ENCODE measurements at places on chromosomes 3 and 15.

DNA sequence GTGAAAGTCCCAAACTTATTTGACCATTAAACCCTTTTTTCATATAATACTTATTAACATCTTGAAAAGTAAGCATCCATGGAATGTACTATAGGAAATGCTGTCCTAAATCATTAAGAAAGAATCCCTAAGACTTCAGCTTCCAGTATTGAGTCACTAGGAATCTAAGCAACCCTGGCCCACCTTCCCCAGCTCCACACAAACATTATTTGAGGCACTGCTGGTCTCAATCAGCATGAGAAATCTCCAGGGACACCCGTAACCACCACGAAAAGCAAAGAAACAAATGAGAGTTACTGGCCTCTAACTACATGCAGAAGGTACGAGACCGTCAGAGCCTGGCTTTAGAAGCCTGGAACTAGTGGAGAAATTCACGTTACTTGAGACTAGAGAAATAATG, 68.2 kb downstream of the POLQ start:
- DNase-seq = no peak

- DNase-seq = no peak
Measured at GRCh38 chr3:108602249-108602934, 12.9 kb downstream of the DZIP3 start.

DNA sequence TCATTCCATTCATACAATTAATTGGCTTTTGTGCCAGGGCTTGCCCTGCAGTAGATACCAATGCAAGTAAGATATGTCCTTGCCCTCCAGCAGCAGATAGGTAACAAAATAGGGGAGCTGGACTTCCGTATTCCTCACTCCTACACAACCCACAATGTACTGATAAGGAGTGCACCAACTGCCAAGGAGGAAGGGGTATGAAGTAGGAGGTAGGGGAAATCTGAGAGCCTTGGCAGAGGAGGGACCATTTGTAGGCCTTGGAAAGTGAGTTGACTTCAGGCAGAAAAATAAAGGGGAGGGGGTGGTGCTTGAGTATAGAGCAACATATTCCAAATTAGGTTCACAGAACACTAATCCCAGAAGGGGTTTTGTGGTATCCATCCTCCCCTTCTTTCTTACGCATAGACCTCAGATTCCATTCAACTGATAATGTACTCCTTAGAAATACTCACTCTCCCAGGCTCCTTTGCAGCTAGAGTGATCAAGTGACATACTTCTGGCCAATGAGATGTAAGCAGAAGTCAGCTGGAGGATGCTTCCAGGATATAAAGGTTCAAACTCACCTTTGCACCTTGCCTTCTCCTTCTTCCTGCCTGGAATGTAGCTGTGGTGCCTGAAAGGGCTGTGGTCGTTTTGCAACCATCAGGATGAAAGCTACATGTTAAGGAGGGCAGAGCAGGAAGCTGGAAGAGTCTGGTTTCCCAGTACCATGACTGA, 127.1 kb upstream of the SMAD3 start:
- DNase-seq = no peak

DNA sequence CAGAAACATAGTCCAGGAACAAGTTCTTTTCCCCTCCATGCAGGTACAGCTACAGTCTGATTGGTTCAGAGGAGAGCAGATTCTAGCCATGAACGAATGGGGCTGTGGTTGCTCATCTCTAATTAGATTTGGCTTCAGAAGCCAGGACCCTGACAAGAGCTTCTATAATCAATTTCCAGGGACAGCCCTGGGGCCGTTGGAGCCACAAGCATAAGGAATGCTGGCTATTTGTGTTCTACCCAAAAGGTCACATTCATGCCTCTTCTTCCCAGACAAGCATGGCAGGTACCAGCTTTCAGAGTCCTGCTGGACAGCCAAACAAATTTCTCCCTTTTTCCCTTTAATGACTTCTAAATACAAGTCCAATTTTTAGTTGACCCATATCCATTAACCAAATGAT, 215.5 kb upstream of the LRTM1 start:
- no peak for DNase-seq

GRCh38 chr3:96000966-96001365, 813.4 kb upstream of the EPHA6 start:
- DNase-seq = no peak

- DNase-seq = no peak
Measured at GRCh38 chr3:164679245-164679644, 399.1 kb downstream of the SI start.

- no peak for DNase-seq
Measured at GRCh38 chr15:79535536-79535935, 103.4 kb downstream of the MINAR1 start.

- DNase-seq = no peak
Measured at GRCh38 chr15:40906991-40907802, 12.9 kb downstream of the VPS18 start.

DNA sequence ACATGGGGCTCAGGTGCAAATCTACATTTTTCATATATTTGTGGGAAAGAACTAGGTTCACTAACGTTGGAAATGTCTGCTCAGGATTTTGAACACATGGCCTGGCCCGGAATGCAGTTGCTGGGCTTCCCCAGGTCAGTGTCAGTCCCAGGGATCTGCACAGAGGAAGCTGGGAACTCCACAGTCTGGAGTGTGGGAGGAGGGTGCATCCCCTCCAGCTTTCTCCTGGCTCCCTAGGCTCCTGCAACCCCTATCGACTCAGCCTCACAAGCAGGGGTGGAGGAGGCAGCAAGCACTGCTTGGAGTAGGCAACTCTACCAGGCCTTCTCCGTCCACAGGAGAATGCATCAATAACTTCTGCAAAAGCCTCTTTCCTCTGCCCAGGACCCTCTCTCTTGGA, 30.1 kb upstream of the HCN4 start:
- no peak for DNase-seq

GRCh38 chr3:151268267-151269235, 9.8 kb downstream of the P2RY14 start:
- no peak for DNase-seq

- no peak for DNase-seq
Measured at GRCh38 chr15:32942401-32942841, 224.6 kb downstream of the GREM1 start.

GRCh38 chr3:37745076-37745475, 116.6 kb upstream of the CTDSPL start:
- DNase-seq = no peak

DNA sequence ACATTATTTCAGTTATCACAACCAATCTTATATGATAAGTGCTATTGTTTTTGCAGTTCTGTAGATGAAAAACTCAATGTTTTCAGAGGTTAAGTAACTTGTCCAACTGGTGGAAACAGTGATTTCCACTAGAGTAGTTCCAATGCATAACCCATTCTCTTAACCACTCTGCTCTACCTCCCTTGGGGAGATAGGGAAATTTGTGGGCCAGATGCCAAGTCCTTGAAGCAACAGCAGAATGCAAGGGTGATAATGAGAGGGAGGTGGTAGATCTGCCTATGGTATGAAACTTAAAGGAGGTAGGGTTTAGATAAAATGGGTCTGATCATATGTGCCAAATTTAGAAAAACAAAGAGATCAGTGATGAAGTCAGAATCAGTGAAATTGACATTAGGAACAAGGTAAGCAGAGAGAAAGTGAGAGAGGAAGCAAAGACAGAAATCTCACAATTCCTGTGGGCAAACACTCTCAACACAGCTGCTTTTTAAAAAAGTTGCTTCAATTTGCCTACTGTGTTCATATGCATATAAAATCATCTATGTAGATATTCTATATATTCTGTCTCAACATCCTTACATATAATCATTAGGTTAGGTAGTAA, 50.5 kb upstream of the UBP1 start:
- DNase-seq = no peak

DNA sequence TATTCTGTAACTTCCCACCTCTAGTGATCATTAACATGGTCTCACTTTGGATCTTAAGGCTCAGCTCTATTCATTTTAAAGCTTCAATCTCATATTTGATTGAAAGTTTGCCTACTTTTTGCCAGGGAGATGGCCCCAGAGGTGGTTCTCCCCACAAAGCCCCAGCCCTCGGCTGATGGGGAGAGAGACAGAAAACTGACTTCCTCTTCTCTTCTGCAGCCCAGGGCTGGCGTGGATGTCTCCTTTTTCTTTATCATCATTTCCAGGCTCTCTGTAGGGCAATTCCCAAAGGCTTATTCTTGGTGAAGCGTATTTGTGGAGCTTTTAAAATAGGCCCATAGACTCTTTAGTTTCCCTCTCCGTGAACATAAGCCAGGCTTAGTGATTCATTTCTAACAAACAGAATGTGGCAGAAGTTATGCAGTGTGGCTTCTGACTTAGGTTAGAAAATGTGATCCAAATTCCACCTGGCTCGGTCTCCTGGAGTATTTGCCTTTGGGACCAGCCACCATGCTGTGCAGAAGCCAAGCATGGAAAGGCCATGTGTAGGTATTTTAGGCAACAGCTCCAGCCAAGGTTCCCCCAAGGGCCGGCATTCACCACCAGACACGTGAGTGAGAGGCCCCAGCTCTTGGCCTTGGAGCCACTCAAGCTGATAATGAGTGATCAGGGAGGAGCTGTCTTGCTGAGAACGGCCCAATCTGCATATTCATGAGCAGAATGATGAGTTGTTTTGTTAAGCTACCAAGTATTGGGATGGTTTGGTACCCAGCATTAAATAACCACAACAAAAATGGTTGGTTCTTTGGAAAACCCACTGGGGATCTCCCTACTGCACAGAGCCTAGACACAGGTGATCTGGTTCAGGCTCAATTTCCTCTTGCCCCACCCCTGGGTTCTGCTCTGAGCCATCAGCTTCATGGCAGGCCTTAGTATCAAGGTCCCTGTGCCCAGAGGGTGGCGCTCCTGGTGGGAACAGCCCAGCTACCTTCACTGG, 353.2 kb upstream of the PROK2 start:
- DNase-seq = no peak

GRCh38 chr15:62927836-62928235, 114.7 kb upstream of the TPM1 start:
- DNase-seq = no peak

- DNase-seq = no peak
Measured at GRCh38 chr3:18300916-18301315, 124.2 kb downstream of the SATB1 start.

DNA sequence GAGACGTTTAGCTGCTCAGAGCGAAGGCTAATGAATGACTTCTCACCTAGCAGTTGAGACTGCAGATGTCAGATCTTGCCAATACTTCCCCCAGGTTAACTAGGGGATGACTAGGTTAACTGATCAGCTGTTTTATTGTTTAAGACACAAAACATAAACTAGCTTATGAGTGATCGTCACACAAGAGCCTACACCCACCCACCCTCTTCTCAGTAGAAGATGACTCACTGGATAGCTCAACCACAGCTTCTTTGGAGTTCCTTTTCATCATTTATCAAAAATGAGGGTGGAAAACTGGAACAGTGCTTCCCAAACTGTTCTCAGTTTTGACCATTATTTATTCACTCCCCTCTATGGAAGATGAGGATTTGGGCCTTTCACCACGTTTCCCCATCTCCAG, 25.2 kb downstream of the GASK1A start:
- no peak for DNase-seq

DNA sequence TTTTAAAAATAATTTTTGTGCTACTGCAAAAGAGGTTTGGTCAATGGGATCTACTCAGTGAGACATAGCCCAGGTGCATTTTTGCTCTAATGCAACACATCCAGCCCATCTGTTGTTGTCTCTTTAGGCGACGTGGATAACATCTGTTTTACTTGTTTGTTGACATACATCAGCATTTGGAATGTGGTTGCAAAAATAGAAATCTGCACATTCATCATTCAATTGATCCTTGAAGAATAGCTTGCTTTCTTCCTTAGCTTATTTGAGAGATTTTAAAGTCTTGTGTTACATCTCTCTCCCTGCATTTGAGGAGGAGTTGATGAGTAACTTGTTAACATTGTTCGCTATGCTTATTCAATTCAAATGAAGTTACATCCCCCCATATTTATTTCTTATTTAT, 1202.3 kb downstream of the NSUN3 start:
- DNase-seq = no peak

DNA sequence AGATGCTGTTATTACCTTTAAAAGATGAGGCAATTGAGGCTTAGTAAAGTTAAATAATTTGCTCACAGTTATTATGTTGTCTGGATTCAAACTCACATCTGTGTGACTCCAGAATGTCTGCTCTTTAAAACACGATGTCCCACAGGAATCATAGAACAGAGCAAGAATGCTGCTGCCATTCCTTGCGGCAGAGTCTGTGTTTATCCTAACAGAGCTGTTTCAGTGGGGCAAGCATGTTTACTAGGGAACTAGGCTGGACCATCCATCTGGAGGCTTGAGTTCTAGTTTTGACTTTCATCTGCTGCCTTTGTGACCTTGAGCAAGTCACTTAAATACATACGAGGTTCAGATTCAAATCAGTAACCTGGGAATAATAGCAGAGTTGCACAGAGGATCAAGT, 72.1 kb downstream of the BBX start:
- DNase-seq = no peak

DNA sequence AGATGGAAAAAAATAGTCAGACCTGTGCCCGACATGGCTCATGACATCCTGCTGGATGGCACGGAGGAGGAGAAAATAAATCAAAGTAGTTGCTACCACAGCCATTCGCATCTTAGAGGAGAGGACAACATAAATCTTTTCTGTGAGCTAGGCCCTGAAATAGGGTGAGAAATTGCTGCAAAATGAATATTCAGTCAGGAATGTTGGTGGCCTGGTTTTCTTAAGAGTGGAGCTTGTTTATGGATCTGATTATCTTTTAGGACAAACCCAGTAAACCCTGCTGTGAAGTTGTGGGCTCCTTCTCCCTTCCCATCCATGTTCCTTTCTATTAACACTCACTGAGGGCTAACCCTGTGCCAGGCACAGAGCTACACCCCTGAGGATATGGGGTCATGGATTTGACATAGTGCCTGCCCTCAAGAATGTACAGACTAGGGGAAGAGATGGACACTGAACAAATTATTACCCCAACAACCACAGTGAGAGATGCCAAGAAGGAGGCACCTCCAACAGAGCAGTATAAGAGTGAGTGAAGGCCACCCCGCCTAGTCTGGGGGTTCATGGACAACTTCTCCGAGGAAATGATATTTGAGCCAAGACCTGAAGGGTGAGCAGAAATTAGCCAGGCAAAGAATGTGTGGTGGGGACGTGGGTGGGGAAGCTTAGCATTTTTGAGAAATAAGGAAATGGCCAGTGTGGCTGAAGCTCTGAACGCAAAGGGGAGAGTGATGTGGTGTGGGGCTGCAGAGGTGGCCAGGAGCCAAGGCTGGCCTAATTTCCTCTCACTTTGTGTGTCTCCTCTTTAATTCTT, 68.9 kb upstream of the ARL8B start:
- no peak for DNase-seq

DNA sequence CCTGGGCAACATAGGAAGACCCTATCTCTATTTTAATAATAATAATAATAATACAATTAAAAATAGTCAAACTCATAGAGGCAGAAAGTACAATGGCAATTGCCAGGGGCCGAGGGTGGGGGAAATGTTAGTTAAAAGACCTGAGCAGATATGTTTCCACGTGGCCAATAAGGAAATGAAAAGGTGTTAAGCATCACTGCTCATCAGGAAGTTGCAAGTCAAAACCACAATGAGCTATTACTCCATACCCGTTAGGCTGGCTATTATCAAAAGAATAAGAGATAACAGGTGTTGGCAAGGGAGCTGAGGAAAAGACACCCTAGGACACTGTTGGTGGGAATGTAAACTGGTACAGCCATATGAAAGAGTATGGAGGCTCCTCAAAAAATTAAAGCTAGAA, 60.4 kb upstream of the PRSS50 start:
- DNase-seq = no peak

Data from HTR-8/SVneo (cell line).